ENCODE measurements at places on chromosomes 6 and 20. TPM values are rescaled to one million over a fixed set of nuclear protein-coding genes. Genes with fewer than 3 reads are reported as not detected.

DNA sequence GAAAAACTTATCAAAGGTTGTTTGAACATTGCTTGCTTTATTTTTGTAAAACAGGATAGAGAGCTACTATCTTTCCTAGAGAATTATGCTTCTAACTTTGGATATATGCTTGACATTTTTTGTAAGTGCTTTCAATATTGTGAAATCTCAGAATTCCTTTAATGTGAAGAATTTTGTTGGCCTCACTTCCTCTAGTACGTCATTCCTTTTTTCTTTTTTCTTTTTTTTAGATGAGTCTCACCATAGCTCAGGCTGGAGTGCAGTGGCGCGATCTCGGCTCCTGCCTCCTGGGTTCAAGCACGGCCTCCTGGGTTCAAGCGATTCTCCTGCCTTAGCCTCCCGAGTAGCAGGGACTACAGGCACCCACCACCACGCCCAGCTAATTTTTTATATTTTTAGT, 668.1 kb downstream of the RFPL4B start:
- DNase-seq = no peak

- DNase-seq = no peak
Observed at GRCh38 chr6:149284904-149285303, 32.6 kb upstream of the TAB2 start.

- no peak for DNase-seq
Observed at GRCh38 chr6:17673543-17674254, 33.0 kb downstream of the NUP153 start.

DNA sequence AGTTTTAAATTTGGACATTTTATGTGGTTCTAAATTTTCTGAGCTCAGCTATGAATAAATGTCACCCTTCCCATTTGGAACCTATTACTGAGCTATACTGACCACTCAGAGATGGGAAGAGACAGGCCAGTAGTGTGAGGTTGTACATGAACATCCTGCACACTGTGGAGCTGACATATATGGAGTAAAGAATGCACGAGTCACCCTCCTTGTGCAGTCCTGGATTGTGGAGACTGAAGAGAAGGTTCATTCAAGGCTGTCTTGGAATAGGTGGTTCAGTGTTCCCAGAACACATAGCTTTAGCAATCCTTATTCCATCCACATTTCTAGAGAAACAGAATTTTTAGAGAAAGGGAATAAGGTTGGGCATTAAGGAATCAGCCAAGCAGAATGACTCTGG, 50.3 kb upstream of the OGFRL1 start:
- no peak for DNase-seq

DNA sequence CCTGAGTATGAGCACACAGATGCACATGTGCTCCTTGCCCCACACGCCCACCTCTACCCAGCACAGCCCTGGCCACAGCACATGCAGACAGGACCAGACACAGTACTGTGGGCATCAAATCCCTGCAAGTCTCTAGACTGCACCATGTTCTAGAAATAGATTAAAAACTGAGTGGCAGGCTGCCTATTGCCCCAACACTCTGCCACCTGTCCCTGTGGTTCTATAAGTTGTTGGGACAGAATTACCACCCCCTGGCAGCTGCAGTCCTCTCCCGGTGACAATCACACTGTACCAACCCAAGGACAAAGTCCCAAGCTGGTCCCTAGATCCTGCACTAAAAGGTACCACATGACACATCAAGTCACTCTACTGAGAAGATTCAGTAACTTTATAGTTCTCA, 70.2 kb downstream of the B3GAT2 start:
- DNase-seq = no peak

DNA sequence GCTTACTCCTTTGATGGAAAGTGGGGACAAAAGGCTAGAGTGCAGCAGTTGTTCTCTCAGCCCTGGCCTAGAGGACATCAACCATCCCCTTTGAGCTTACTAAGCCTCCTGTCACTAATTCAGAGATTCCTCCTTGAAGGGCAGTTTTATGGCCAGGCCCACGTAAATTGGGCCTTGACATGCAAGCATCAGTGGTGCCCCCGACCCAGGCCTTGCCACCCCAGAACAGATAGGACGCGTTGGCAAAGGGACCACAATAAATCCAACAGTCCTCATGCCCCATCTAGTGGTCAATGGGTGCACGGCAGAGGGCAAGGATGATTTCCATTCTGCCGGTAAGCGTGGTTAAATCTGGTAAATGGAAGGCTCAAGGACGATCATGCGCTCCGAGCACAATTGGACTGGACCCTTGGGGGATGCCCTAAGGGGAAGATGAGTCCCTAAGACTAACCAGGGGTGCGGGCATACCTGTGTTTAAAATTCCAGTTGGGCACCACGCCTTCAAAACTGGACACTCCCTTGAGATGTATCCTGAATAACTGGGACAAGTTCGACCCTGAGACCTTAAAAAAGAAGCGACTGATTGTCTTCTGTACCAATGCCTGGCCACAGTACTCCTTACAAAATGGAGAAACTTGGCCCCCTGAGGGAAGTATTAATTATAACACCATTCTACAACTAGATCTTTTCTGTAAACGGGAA, 32.6 kb downstream of the CEP85L start:
- DNase-seq = peak; percentile 62

- no peak for DNase-seq
Observed at GRCh38 chr6:31627690-31628287, 7.3 kb downstream of the PRRC2A start.

- no peak for DNase-seq
Observed at GRCh38 chr6:4472222-4472621, 304.0 kb upstream of the CDYL start.

GRCh38 chr6:47134476-47135189, 92.5 kb upstream of the ADGRF1 start:
- no peak for DNase-seq

- no peak for DNase-seq
Observed at GRCh38 chr6:4259391-4259790, 124.0 kb upstream of the ECI2 start.

GRCh38 chr6:16851044-16851540, 89.8 kb upstream of the ATXN1 start:
- no peak for DNase-seq

DNA sequence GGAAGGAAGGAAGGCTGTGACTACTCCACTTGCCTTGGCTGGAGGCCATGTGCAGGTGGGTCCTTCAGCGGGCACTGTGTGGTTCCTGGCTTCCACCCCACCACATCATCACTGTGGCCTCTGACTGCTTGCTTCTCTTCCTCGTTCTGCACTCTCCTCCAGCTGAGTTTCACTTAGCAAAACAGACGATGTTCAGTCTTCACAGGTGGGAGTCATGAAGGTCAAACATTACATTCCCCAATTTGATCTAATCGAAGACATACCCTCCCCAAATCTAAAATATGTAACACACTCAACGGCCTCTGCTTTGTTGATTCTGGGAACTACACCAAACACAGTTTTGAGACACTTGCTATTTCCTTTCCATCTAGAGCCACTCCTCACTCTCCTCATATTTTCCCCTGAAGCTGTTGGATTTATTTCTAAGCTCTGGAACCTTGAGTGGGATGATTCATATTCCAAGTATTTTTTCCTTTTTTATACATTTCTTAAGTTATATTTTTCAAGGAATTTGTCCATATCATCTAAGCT, 132.5 kb upstream of the FOXA2 start:
- DNase-seq = no peak

DNA sequence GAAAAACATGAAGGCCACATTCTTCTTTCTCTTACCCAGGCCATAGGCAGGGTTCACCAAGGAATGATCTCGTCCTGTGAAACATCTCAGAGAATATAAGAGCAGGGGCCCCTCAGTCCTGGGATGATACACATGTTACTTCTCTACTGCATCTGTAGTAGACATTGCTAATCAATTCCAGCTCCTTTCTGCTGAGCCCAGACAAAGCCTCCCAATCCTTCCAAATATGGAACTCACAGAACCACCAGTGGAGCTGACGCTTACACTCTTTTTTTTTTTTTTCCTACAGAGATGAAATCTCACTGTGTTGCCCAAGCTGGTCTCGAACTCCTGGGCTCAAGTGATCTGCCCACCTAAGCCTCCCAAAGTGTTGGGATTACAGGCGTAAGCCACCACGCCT, 9.1 kb downstream of the SNTA1 start:
- DNase-seq = no peak

DNA sequence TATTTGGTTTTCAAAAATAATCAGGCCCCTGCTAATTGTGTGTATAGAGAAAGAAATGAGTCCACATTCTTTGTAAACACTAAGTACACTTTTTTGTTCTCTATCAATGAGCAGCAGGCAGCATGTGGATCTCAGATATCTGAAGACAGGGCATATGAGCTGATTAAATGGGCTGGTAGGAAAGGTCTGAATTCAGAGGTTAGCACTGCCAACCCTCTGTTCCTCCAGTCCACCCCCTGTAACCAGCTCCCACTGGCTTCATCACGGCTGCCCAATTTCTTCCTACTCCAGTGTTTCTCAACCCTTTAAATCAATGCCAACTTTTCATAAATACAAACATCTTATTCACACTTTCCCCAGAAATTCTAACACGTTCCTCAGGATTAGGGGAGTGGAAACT, 128.5 kb downstream of the TPBG start:
- no peak for DNase-seq

DNA sequence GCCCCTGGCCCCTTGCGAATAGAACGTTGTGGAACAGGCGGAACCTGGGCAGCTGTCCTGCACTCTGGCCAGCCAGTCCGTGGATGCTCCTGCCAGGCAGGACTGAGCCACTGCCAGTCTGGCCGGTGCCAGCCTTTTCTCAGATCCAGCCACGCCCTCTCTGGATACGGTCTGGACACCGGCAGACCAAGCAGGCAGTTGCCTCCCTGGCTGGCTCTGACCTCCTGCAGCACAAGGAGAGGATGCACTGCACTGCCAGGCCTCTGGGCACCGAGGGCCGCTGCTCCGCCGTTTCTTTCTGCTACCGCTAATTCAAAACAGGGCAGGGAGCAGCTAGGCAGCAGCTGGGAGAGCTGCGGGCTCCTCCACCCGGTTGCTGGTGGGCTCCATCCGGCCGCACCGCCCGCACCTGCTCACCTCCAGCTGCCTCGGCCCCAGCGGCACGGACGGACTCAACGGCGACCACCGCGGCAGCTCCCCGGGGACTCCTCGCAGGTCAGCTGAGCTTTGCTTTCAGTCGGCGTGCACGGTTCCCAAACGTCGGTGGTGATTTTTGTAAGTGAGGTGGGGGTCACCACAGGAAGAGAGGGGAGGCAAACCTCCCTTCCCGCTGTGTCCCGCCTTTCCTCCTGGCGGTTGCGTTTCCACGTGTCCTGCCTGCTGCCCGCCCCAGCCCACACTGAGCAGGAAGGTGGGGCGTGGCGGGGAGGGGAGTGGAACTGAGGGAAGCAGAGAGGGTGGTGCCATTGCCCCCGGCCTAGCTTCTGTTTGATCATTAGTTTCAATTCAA, 30.3 kb upstream of the AFDN start:
- peak; percentile 96 for DNase-seq

GRCh38 chr6:33273924-33274902, 2.3 kb downstream of the RPS18 start:
- no peak for DNase-seq

GRCh38 chr6:135072753-135073152, 18.1 kb upstream of the HBS1L start:
- DNase-seq = no peak

DNA sequence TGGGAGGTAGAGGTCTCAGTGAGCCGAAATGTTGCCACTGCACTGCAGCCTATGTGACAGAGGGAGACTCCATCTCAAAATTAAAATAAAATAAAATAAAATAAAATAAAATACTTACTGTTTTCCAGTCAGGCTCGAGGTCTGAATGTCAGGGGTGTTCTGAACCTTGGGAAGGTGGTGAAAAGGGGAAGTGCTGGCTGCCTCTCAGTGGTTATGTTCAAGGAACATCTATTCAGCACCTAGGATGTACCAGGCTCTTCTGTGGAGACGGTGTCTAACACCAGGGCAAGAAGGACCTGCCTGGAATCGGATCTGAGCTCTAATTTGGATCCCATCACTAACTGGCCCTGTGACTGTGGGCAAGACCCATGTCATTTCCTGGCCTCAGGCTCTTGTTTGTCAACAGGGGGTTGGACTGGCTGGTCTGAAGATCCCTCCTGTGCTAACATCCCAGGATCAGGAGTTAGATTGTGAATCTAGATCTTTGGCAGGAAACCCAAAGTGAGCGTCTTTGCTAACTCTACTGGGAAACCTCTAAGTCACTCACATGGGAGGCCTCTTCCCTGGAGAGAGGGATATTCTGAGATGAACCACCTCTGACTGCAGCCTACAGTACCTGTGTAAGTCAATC, 63.4 kb upstream of the SIRPG start:
- no peak for DNase-seq

DNA sequence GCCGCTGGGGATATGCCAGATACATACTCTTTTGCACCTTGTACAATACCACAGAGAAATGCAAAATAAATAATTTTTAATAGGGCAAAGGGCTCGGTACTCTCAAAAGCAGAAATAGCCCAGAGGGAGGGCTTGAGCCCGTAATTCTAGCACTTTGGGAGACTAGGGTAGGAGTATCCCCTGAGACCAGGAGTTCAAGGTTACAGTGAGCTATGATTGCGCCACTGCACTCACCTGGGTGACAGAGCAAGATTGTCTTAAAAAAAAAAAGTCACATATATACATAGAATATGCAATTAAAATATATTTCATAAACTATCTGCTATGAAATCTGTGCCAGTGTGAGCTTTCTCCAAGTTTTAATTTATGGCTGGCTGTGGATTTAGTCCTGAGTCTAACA, 818 bp upstream of the TRMT11 start:
- DNase-seq = no peak

GRCh38 chr6:40855168-40855880, 183.7 kb downstream of the UNC5CL start:
- no peak for DNase-seq

GRCh38 chr6:144696610-144697368, 411.7 kb downstream of the UTRN start:
- peak; percentile 56 for DNase-seq

- no peak for DNase-seq
Observed at GRCh38 chr20:47672166-47672565, 113.1 kb downstream of the SULF2 start.

DNA sequence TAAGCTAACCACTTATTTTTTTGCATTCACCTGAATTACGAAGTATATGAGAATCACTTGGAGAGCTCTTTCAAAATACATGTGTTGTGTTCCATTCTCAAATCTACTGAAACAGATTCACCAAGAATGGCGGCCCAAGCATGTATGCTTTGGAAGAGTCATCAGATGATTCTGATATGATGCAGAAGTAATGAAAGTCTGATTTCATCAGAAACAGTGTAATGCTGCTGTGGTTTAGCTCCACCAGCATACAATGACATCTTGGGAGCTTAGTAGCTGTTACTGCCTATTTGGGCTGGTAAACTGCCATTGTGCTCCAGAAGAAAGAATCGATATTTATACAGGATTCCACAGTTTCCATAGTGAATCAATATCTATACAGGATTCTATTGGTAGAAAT, 52.9 kb downstream of the UBR2 start:
- no peak for DNase-seq

GRCh38 chr20:2279253-2279779, 16.5 kb upstream of the TGM3 start:
- peak; percentile 32 for DNase-seq

SALL4 gene
- 1.3 TPM for total RNA-seq

PRDM13 gene
- total RNA-seq = not detected

EPHA7 gene
- 0.10 TPM for total RNA-seq

RAB32 gene
- total RNA-seq = 13.6 TPM

GUCA1A gene
- not detected for total RNA-seq

EPPIN gene
- total RNA-seq = not detected

SNX21 gene
- 7.9 TPM for total RNA-seq

RPS21 gene
- 432 TPM for total RNA-seq

OR2H2 gene
- total RNA-seq = not detected

EMILIN3 gene
- 0.30 TPM for total RNA-seq

HDGFL1 gene
- total RNA-seq = not detected

SLC35B2 gene
- total RNA-seq = 18.4 TPM

KIF25 gene
- total RNA-seq = 0.43 TPM

PLN gene
- total RNA-seq = 0.18 TPM

MEP1A gene
- total RNA-seq = not detected

SNAP25 gene
- total RNA-seq = not detected

Data from left lobe of liver (tissue), 2 donors.